Temporal lobe (tissue), 4 donors: ENCODE measurements at places on chromosomes 12 and 14. TPM values are rescaled to one million over a fixed set of nuclear protein-coding genes. Genes with fewer than 3 reads are reported as not detected.

The ANO2 gene
- total RNA-seq: 2.0 TPM

The NKX2-1 gene
- 0.49 TPM for total RNA-seq

The MANSC1 gene
- total RNA-seq: 2.5 TPM

The MGST1 gene
- 0.98 TPM for total RNA-seq

The RPGRIP1 gene
- not detected for total RNA-seq

The RECQL gene
- total RNA-seq: 27.5 TPM
